Stimulated activated CD4-positive, alpha-beta T cell treated with anti-CD3 and anti-CD28 coated beads, TNF-alpha, amount 100 ng/mL, for 24 hours (primary cell): ENCODE measurements at places on chromosomes 5 and 9.

- DNase-seq = no peak
Observed at GRCh38 chr5:171601266-171601881, 181.9 kb downstream of the FGF18 start.

GRCh38 chr9:750249-750967 lies 91.1 kb upstream of the DMRT1 start:
- DNase-seq = no peak

GRCh38 chr5:111975133-111975532 lies 218.1 kb upstream of the NREP start:
- no peak for DNase-seq

- DNase-seq = no peak
Observed at GRCh38 chr5:154131817-154132216, 58.7 kb upstream of the GALNT10 start.

DNA sequence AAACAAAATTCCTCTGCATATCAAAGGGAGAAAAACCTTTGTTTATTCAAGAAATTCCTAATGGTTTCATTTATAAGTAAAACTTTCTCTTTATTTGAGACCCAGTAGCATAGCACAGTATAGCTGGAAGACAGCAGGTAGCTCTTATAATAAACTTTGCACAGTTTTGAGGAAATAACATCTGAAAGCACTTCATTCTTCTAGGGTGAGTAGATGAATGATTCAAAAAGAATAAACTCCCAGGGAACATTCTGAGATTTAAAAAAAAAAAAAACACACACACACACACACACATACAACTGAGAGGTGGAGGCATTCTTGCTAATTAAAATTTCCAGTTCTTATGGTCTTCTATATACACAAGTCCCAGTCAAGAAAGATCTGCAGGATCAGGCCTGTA lies 197.3 kb downstream of the BNC2 start:
- DNase-seq = no peak
